ENCODE measurements at places on chromosomes 6 and 20.

DNA sequence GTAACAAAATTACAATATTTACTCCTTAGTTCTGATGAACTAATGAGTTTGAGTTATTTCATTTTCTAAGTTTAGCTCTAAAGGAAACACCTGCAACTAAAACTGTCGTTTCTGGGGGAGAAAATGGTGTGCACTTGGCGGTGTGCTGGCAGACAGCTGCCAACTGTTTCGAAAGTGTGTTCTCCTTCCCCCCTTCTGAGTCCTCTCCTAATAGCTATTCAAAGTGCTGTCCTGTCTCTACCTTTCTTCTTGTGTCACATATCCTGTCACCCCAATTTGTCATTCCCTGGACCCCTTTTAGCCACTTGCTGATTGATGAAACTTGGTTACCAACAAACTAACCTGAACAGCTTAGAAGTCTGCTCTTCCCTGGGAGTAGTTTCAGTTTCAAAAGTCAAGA is 4.9 kb upstream of the UBE2J1 start:
- no peak for DNase-seq

DNA sequence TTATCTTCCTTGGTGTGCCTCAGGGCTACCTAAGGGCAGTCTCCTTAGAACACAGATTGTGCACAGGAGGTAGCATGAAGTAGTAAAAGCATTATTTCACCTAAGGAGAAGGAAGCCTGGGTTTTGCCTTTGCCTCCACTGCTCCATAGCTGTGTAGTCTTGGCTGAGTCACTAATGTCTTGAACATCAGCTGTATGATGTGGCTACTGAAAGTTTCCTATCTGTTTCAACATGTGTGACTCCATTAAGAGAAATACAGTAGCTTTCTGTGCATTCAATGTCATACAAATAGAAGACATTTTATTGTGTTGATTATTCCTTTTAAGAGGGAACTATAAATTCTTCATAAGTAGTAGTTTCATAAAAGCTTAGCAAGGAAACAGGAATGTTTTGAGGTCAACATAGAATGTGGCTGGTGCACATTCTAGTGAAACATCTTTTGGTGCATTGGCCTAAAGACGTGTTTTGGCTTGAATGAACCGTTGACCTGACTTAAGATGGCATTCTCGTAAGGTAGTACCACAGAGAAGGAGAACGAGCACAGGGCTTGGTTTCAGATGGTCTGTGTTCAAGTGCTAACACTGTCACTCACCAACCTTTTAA is 70.6 kb downstream of the CTNNBL1 start:
- DNase-seq: no peak

- DNase-seq: no peak
Observed at GRCh38 chr6:91705646-91706045, 1118.8 kb upstream of the MAP3K7 start.

- no peak for DNase-seq
Observed at GRCh38 chr6:44980841-44981240, 347.3 kb upstream of the RUNX2 start.

- DNase-seq: no peak
Observed at GRCh38 chr6:108877046-108877751, 29.0 kb downstream of the ARMC2 start.

DNA sequence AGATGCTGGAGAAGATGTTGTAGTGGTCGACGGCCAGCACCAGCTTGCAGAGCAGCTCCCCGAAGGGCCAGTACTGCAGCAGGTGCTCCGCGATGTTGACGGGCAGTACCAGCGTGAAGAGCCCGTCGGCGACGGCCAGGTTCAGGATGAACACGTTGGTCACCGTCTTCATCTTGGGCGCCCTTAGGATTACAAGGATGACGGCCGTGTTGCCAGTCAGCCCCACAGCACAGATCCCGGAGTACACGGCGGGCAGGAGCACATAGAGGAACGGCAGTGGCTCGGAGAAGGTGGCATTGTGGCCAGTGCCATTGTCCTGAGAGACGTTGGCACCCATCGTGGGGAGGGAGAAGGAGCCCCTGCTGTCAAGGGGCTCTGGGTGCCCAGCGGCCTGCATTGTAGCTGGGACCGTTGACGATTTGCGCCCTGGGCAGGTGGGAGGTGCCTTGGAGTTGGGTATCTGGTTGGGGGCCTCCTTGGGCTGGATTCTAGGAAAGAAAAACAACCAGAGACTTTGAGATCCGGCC is 867 bp downstream of the NPBWR2 start:
- DNase-seq: no peak

GRCh38 chr6:72560721-72561593 is 60.9 kb upstream of the KCNQ5 start:
- DNase-seq: no peak

GRCh38 chr20:10674684-10675449 is 1.1 kb upstream of the JAG1 start:
- DNase-seq: peak; percentile 72

- no peak for DNase-seq
Observed at GRCh38 chr6:167652701-167653095, 174.0 kb upstream of the AFDN start.

GRCh38 chr6:134065706-134066105 is 13.3 kb upstream of the SLC2A12 start:
- no peak for DNase-seq

DNA sequence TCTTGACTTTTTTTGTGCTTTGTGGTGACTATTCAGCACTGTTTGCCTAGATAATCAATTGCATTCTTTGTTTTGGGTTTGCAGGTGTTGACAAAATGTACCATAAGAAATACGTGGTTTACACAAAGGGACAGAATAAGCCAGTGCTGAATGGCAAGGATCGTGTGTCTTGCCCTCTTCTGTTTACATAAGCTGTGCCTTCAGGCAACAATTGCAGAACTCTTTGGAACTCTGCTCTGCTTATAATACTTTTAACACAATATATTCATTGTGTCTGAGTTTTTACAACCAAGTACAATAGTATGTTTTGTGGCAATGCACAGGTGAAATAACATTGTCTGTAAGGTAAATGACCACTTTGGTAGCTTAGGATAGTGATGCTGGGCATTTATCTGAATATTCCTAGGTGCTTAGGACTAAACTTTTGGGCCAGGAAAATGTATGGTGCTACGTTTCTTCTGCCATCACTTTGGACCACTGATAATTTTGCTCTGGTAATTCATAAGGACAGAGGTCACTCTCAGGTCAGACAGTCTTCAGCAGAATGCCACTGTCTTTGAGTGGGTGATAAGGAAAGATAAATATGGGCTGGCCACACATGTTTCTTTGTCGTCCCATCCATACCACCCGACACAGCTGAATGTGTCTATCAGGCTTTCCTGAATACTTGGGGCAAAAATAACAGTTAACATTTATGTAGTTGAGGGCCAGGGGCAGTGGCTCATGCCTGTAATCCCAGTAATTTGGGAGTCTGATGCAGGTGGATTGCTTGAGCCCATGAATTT is 344.6 kb upstream of the IMPG1 start:
- DNase-seq: no peak

DNA sequence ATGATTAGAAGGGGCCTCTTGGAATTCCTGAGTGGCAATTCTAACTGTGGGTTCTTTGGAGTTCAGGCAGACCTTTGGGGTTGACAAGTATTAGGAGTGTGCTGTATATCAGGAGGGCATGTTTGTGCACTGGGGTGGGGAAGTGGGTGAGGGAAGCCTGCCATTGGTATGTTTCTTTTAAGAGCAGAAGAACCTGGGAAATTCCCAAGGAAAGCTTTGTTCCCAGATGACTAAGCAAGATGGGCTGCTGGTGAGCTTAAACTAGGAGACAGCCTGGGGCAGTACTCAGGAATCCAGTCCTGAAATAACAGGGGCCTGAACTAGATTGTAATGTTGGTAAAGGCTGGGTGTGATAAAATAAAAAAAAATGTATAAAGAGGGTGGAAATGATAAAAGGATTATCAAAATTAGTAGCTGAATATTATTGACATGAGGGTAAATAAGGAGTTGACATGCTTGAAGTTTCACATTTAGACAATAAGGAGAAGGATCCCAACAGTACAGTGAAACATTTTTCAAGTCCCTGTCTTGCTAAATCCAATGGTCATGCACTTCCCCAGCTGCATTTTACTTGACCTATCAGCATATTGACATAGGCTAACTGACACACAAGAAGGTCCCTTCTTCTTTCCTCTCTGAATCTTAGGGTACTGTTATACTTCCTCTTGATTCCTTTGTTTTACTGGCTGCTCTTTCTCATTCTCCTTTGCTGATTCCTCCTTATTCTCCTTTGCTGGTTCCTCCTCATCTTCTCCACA is 18.4 kb upstream of the IFNGR1 start:
- DNase-seq: no peak

DNA sequence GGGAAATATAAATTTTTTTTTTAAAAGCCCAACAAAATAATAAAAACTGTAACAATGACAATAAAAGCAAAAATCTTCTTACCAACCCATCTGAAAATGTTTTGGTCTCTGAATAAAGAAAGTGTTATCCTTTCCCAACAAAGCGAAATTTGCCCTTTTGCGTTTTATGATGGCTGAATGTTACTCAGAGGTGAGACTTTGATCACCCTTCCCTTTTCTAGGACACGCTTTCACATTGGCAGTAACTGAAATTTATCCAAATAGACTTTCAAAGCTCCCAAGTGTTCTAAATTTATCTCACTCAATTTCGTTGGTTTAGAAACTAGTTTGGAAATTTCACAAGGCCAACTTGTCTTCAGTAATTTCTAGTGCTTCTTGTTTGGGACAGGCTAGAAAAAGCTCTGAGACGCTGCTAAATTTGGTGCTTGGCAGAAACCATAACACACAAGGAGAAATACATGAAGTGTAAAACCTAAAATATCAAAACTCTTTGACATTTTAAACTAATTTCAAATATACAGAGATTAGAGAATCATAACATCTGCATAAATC is 354.5 kb upstream of the CITED2 start:
- no peak for DNase-seq

DNA sequence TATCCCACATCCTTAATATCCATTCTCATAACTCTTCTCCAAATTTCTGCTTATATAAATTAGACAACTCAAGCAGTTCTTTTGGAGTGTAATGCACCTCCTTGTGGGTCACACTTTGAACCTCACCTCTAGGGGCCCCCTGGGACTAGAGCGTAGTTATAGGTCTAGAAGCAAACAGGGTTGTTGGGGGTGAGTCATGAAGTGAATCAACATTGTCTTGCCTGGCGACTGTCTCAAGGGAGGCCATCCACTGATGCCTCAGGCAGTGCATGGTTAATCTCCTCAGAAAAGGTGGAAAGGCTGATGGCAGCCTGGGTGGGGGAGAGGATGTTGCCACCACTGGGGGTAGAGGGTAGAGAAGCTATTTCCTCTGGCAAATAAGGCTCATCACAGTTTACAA is 129.1 kb downstream of the TNFRSF21 start:
- DNase-seq: no peak

DNA sequence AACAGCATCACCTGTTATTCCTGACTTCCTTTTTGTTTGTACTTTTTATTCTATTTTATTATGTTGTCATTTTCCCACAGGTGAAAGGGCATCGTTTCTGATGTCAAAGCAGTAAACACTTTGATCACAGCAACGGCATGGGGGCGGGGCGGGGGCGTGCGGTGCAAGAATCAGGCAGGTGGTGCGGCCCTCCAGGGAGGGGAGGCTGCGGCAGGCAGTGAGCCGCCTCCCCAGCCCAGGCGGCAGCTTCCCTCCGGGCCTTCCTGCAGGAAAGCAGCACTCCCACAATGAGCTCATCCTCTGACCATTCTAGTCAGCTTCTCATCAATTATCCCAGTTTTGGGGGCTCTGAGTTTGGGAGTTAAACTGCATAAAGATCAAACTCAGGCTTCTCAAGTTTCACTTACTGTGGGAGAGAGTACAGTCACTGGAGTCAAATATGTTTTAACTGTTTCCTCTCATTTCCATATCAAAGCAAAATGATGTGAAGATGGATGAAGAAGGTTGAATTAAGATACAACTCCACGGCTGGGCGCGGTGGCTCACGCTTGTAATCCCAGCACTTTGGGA is 608.4 kb upstream of the AGPAT4 start:
- DNase-seq: no peak

DNA sequence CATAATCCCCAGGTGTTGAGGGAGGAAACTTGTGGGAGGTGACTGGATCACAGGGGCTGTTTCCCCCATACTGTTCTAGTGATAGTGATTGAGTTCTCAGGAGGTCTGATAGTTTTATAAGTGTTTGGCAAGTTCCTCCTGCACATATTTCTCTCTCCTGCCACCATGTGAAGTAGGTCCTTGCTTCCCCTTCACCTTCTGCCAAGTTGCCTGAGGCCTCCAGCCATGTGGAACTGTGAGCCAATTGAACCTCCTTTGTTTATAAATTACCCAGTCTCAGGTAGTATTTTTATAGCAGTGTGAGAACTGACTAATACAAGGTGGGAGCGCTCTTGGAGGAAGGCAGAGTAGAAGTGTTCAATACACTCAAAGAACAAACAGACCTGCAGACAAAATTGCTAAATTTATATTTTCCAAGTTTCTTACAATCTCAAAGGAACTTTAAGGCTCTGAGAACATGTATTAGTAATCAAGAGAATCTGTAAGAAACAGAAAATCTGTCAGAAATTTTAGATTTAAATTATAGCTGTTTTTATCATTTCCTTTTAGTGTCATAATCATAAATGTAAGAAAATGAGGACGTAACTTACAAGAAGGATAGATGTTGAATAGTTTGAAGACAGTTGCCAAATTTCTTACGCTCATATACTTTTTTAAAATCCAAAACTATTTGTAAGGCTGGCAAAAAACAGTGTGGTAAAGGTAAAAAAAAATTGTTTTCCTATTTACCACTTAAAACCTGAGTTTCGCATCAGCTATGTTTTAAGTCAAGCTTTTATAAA is 77.7 kb downstream of the ASCC3 start:
- DNase-seq: peak; percentile 55

DNA sequence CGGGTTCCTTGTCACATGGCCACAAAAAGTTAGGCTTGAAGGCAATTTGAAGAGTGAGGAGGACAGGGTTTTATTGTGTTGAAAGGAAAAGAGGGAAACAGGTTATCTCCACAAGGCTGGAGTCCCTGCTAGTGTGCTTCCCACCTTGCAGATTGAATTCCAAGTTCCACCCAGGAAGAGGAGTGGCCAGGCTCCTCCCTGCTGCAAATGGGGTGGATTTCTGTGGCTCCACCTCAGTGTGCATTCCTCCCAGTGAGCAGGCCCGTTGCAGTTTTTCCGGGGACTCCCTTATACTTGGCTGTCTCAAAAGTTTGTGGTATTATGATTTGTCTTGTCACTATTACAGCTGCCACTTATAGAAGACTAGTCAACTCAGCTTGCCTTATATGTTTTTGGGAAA is 281.8 kb upstream of the PLCB4 start:
- DNase-seq: no peak

DNA sequence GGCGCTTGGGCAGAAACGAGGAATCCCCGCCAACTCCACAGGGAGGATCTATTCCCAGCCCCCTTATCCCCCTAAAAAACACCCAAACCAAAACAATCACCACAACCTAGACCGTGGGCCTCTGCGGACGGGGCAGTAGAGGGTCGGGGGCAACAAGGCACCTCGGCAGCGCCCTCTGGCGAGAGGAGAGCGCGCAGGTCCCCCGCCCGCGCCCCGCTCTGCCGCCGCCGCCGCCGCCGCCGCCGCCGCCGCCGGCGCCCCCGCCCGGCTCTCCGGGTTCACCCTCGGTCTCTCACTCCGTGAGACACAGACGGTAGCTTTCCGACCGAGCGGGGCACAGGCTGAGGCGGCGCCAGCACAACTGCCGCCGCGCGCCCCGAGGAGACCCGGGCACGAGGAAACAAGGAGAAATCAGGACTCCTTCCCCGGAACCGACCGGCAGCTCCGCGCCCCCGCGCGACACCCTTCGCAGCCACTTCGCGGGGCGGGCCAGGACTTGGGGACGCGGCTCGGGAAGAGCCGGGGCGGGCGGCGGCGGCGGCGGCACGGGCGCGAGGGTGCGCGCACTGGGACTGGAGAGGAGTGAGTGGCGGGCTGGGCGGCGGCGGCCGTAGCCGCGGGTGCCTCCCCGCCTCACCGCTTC is at the start of gene SLC35F1:
SLC35F1 (plus strand) TSS at position 307 of the 643 bp plus-strand sequence.
- DNase-seq: no peak
